ENCODE measurements at places on chromosomes 2 and 18.

DNA sequence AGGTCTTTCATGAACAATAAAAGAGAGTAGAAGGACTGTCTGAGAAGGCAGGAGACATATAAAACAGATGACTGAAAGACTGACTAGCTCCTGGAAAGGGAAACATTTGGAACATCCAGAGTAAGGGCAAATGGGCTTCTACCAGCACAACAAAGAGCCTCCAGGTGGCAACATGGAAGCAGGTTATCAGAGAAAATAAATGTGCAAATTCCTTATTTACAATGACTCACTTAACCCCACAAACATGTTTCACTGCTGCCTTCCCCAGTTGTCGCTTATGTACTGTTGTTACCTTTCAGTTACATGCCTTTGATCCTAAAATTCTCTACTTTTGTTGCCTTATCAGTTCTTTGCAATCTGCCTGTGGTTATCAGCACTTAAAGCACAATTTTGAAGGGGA is 117.0 kb downstream of the HIBCH start:
- DNase-seq: no peak

- no peak for DNase-seq
Observed at GRCh38 chr2:98897746-98898145, 38.3 kb downstream of the CRACDL start.

GRCh38 chr18:10850840-10851239 is 298.5 kb downstream of the PIEZO2 start:
- DNase-seq: no peak

DNA sequence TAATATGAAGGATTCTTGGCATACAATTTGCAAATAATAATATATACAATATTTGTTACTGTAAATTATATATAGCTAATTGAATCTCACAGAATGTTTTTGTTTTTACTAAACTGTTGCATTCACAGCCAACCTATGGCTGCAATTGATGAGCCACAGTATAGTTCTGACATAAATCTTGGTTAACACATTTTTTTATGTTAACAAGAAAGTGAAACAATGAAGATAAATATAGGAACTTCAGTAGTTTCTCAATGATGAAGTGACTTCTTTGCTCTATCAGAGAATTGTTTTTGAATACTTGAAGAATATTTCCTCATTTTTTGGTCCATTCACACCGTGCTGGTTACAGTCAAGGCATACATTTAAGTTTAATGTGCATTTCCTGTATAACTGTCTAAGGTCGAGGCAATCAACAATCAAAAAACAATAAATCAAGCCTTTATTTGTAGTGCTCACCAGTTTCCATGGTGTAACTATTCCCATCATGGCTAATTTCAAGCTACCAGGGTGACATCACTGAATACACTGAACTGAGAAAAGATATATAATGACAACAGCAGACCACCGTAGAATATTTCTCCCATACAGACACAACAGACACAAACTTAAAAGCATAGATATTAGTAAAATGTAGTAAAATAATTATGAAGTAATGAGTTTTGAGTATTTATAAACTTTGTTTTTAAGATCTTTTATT is 12.9 kb upstream of the ETAA1 start:
- DNase-seq: no peak

DNA sequence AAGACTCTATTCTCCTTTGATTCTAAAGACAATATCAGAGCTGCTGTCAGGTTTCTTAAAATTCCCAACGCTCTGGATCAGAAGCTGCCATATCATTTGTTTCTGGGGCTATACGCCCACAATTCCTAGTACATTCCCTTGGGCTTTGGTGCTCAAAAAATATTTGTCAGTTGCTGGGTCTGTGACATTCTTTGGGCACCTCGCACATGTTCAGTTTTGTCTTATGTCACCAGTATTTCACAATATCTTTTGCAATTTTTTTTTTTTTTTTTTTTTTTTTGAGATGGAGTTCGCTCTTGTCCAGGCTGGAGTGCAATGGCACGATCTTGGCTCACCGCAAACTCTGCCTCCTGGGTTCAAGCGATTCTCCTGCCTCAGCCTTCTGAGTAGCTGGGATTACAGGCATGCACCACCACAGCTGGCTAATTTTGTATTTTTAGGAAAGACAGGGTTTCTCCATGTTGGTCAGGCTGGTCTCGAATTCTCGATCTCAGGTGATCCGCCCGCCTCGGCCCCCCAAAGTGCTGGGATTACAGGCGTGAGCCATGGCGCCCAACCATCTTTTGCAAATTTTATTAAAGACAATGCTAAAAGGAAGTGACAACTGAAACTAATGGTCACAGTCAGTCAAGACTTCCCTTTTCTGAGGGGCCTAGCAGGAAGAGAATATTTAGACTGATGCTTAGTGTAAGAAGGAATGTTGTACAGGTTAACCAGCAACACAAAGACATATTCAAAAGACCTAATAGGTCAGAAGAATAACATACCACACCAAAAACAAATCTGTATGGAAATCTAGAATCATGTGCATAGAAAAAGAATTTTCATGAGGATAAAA is 6.8 kb downstream of the ZNF397 start:
- no peak for DNase-seq

DNA sequence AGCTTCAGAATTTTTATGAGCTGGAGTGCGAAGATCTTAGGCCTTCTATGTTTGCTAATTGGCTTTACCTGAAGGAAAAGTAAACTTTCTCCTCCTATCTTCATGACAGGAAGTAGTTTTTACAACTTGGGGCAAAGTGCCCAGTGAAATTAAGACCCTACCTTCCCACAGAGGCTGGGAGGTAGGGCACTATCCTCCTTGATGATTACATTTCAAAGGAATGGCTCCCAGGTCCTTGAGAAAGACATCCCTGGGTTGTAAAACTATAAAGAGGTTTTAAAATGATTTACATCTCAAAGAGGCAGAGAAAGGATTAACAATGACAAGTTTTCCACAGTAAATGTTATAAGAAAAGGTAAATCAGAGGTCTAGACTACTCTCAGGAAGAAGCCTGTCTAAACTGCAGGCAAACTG is 155.8 kb downstream of the CDH7 start:
- no peak for DNase-seq

DNA sequence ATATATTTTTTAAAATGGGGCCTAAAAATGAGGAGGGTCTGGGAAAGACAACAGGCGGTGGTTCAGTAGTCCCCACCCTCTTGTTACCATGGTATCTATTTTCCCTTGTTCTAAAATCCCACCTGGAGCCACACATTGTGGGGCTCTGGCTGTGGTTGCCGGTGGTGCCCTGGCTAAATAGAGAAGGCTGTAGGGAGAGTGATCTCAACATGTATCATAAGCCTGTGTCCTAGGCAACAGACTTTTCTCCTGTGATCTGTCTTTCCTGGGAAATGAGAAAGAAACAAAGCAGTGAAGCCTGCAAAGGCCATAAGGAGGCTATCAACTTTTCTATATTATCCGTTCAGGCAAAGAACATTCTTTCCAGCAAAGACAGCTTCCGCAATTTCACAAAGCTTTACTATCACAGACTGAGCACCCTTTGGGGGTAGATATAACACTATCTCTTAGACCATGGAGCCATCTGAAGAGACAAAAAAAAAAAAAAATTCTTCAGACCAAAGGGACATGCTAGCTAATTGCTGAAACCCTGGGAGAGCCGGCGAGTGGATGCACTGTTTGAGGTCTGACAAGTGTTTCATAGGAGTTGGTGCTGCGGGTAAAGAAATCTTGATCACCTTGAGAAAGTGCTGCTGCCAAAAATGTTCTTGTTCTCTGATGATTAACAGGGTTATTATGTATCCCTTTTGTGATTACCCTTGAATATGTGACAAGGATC is 879.2 kb upstream of the DDX18 start:
- DNase-seq: no peak

DNA sequence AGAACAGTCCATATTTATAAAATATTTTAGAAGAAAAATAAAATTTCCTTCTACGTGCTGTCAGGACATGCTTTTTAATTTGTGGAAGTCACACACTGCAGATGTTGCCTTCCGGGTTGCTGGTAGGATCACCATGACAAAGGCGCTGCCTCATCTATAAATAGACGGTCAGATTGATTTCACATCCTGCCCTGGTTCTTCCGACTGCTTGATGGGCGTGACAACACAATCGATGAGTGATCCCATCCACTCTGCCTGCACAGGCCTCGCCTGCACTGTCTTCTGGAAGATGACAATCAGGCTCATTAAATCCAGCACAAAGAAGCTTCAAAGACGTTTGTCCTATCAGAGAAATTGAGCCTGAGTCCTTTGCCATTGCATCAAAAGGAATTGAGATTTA is 318.9 kb upstream of the TRIB2 start:
- DNase-seq: no peak

DNA sequence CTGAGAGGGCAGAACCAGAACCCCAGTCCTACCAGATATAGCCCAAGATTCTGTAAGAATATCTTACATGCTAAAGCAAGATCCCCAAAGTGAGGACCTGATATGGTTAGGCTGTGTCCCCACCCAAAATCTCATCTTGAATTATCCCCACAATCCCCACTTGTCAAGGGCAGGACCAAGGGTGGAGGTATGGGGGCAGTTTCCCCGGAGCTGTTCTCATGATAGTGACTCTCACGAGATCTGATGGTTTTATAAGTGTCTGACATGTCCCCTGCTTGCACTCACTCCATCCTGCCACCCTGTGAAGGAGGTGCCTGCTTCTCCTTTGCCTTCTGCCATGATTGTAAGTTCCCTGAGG is 19.9 kb downstream of the TTC32 start:
- DNase-seq: no peak

- DNase-seq: peak; percentile 10
Observed at GRCh38 chr2:6917071-6917760, at the start of gene RNF144A. RNF144A (plus strand) TSS chr2:6917412; CDS start chr2:6996927, 79,515 bp downstream.

DNA sequence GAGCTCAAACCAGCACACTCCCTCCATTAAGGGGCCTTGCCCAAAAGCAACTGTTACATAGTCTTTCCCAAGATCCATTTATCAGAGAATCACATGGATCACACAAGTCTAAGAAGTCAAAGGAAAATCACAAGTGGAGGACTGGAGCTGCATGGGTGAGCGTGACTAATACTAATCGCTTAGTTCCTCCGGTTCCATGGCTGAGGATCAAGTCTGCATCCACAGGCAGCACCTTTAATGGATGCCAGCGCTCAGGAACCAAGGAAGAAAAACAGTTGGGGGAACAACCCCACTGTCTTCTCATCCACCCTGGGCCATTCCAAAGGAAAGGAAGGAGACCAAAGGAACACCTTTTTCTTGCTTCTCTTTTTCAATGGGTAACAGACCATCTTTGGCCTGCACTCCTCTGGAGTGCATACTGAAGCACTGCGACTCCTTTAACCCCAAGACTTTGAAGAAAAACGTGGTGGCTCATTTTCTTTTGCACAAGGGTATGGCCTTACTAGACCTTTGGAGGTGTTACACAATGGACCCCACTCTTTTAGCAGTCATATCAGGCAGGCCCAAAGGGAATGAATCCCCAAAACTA is 9.2 kb upstream of the WDR33 start:
- DNase-seq: no peak

- no peak for DNase-seq
Observed at GRCh38 chr2:190663839-190664238, 15.0 kb downstream of the NAB1 start.

GRCh38 chr2:227717687-227718567 is at the start of gene SLC19A3:
SLC19A3 (minus strand) TSS chr2:227718028; CDS start chr2:227702318, 15,710 bp downstream.
- DNase-seq: peak; percentile 76

GRCh38 chr2:64203131-64203857 is 59.1 kb upstream of the PELI1 start:
- no peak for DNase-seq

- DNase-seq: no peak
Observed at GRCh38 chr18:33755391-33755790, 177.4 kb downstream of the ASXL3 start.

DNA sequence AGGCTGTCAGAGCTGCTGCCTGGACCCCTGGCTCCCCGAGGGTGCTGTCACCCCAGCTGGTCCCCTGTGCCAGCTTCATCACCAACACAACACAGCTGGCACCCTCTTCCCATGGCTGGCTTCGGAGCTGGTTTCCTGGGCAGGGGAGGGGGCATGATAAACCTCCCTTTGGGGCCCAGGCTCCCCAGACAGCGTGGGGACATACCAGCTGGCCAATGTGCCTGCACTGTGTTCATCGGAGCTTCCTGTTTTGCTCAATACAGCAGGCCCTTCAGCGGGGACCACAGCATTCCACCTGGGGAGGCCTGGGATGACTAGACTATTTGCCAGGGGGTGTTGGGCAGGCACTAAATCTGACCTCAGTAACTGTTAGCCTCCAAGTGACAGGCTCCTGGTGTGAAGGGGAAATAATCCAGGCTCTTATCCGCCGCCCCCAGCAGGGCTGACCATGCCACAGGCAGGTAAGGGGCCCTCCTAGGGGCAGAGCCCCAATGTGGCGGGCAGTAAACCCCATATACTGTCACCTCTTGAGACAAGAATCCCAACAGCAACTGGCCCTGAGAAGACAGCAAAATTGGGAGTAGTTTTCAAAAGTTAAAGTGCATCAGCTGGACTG is 44.6 kb downstream of the EMX1 start:
- DNase-seq: no peak

DNA sequence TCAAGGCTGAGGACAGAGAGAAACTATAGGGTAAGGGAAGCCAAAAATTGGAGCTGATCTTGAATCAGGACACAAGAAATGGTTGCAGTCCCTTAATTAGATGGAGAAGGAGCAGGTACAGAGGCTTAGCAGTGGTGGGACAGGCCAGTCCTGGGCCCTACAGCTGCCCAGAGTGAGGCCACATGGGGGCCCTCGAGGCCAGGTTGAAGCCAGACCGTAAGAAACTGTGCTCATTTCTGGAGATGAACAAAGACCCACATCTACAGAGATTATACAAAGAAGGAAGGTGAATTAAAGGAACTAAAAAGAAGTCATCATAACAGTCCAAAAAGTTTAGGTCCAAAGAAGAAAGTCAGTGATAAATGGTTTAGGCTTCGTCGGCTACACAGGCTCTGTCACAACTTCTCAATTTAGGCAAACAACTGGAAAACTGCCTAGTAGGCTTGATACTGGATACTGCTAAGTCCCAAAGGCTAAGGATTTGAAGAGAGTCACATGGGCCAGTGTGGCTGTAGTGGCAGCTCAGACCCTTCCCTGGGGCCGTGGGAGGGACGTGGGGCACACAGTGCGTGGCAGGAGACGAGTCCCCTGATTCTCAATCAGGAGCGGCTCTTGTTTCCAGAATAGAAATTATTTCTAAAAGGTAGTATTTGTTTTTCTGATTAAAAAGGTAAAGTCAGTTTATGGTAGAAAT is 50.4 kb upstream of the CNGA3 start:
- no peak for DNase-seq

DNA sequence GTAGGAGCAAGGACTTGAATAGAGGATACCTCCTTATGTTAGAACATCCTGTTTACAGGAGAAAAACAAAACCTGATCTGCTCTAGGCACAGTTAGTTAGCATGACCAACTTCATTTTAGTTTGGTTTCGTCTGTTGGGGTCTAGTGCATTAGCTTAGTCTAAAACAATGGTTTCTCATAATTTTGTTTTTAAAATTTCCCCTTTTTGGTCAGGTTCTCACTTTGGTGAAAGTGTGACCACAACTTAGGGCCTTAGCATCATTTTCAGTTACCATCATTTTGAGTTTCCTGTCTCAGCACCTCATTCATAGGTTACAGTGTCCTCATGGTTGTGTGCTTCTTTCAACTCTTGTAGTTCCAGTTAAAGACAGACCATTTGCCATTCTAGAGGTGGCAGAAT is 1277.0 kb upstream of the SLC39A10 start:
- DNase-seq: no peak

All from HTR-8/SVneo (cell line).